NCI-H1930 (cell line): ENCODE measurements at places on chromosomes 3 and 15.

DNA sequence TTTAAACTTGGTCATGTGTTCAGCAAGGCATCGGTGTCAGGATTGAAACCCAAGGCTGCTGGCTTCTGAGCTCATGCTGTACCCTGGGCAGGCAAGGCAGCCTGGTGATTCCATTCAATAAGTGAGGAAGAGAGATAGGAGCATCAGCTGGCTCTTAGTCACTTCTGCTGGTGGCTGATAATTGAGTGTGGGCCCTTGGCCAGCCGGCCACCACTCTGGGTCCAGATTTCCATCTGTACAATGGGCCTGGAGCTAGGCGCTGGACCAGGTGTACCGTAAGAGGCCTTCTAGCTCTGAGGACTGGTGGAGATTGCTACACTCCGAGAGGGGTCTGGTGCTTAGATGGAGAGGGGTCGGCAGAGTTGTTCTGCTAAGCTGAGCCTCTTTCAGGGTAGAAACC lies 4.3 kb downstream of the CD276 start:
- no peak for DNase-seq

DNA sequence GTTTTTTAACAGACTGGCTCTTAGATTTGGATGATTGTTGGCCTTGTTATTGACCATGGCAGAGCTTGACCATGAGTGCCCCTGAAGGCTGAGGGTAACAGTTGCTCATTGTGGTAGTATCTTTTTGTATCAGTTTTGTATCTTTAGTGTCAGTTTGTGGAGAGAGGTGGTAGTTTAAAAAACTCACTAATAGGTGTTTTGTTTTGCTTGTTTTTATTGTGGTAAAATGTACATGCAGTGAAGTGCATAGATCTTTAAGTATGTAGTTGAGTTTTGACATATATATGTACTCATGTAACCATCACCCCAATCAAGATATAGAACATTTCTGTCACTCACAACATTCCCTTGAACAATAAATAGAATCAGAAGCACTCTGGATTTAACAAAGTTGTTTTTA lies 9.8 kb downstream of the GMPS start:
- DNase-seq: no peak

GRCh38 chr3:197854596-197855343 lies 63.7 kb downstream of the LRCH3 start:
- DNase-seq: no peak

DNA sequence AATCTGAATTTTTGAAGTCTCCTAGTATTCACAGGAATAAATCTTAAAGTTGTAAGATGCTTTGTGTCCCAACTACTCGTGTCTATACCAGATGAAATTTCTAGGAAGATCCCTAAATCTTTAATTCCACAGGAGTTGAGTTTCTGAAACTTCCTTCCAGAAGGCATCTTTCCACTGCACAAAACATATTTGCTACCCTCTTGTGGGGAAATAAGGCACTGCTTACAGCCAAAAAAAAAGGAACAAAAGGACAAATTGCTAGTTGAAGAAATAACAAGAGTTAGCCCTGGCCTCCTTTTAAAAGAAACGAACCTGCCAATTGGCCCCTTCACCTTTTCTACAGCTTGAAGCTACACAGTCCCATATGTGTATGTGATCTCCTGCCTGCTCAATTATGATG lies 54.0 kb downstream of the TAFA4 start:
- no peak for DNase-seq

GRCh38 chr3:71684046-71684756 lies 41.0 kb downstream of the EIF4E3 start:
- DNase-seq: no peak

- no peak for DNase-seq
These were observed 25.3 kb downstream of the FBLN2 start for GRCh38 chr3:13574083-13574797.

DNA sequence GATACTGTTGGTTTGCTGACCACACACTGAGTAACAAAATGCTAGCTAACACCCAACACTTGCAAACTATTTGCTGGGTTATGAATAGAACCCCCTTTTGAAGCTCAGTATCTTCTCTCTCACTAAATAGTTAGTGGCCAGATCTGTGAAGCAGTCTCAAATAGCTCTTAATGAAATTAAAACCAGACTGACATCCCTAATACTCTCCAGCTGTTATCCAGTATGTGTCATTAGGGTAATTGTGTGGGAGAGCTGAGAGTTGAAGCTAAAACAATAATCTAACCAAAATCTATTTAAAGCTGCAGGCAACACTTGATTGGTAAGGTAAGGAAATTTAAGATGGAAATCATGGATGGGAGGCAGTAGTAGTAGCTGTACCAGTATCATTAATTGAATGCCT lies 110.4 kb upstream of the RORA start:
- no peak for DNase-seq

GRCh38 chr15:83205725-83206324 lies 1.8 kb downstream of the HDGFL3 start:
- DNase-seq: no peak

- no peak for DNase-seq
These were observed 10.7 kb downstream of the KIF23 start for GRCh38 chr15:69424748-69425413.

- DNase-seq: no peak
These were observed 125.5 kb upstream of the BHLHE40 start for GRCh38 chr3:4853749-4854140.

DNA sequence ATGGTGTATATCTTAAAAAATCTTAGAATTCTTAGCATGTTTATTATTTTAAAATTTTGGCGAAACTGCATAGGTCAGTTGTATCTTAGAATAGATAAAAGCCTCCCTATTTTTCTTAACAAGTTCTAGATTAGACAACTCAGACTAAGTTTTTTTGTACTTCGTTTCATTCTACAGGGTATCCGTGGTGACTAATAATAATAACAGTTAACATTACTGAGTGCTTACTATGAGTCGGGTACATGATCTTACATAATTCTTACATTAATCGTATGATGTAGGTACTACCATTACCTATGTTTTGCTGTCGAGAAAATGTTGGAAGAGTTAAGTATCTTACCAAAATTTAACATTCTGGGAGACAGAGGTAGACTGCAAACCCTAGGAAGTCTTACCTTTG lies 60.7 kb downstream of the UBE2E2 start:
- DNase-seq: no peak

DNA sequence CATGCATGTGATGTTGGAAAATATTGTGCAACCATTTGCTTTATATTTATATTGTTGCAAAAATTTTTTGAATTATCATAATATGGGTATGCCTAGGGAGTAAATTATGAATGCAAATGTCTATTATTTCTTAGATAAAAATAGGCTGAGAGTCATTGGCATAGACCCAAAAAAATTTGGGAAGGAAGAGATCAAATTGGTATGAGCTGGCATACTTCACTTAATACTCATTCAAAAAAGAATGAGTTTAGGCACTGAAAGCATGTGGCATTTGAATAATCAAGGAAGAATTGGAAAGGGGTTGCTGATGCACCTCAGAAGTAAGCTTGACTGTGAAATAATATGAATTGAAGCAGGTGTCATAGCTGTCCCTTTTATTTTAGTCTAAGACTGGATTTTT lies 764.0 kb upstream of the DPPA4 start:
- no peak for DNase-seq

GRCh38 chr15:56736308-56736707 lies 3.0 kb upstream of the ZNF280D start:
- DNase-seq: no peak

- peak; percentile 9 for DNase-seq
These were observed 81.9 kb upstream of the PLXND1 start for GRCh38 chr3:129688271-129688895.

DNA sequence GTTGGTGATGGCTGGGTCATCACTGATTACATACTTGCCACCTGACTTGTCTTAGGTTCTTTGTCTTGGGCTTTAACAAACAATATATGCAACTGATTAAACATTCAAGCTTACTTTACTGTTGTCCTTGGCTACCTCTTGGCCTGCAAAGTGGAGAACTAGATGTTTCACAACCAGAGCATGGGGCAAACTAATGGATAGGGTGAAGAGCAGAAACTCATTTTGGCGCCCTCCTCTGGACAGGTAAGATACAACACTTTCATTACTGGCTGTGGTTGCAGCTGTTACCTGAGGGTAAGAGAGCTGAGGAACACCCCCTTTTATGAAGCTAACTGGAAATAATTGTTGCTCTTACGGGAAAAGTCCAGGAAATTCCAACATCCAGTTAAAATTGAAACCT lies 262.1 kb downstream of the NAALADL2 start:
- DNase-seq: no peak

- no peak for DNase-seq
These were observed 28.2 kb upstream of the RSL24D1 start for GRCh38 chr15:55224892-55225291.

DNA sequence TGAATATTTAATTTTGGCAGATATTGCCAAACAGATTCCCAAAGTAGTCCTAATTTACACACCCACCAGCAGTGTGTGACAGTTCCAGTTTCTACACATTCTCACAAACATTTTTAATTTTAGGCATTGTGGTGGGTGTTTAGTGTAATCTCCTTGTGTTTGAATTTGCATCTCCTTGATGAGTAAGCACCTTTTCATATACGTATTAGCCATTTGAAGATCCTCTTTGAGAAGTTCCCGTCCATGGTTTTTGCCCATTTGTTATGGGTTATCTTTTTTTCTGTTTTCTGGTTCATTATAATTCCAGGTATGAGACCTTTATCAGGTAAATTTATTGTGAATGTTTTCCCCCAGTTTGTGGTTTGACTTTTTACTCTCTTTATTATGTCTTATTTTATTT lies 2.3 kb upstream of the TM4SF19 start:
- no peak for DNase-seq

GRCh38 chr15:72168131-72168807 lies 29.3 kb downstream of the GRAMD2A start:
- DNase-seq: no peak

DNA sequence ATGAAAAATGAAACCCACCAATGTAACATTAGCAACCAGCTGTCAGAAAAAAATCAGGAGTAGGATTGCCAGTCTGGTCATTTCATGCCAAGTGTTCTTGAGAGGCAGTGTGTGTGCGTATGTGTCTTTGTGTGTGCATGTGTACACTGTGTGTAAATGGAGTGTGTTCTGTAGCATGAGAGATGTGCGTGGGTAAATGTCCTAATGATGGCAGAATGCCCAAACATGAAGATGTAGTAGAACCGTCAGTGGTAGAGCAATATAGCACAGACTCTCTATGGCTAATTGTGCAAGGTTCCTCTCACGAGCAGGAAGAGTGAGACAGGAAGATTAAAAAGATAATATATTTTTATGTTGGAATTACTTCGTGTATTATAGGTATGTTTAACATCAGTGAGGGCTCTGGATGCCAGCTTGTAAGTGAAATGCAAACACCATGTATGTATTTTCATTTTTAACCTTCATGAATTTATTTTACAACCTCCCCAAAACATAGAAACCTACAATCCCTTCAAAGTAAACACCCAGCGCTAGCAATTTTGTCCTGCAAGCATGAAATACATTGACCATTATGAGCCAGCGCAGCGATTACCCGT lies 1038.7 kb downstream of the IGSF11 start:
- DNase-seq: no peak

- no peak for DNase-seq
These were observed 14.5 kb downstream of the TIGIT start for GRCh38 chr3:114308377-114308776.

DNA sequence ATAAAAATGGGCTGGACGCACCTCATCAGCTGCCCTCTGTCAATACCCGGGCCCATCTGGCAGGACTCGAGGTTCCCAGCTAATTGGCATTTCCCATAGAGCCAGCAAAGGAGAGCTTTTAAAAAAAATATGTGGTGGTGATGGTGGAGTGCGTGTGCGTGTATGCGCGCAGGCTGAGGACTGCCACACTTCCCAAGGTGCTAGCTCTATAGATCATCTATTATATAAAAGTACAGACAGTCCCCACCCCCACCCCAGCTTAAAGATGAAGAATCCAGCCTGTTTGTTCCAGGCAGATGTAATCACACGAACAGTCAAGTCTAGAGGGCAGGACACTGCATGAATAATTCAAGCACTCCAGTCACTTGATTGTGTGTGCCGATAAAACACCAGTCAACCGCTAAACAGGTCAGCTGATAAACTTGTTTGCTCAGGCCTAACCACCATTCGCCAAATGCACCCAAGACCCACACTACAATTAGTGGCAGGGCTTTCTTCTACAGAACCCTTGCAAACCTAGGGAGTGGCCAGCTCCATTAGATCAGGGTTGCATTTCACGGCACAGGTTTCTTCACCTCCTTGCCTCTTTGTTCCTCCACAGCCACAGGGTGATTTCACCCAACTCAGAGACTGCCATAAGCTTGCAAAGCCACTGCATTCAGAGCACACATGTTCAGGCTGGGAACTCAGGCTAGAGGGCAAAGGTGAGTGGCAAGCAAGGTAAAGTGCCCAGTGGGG lies 5.8 kb downstream of the TLE3 start:
- DNase-seq: no peak

- DNase-seq: no peak
These were observed 132.9 kb upstream of the ZBTB20 start for GRCh38 chr3:115279939-115280338.
